ENCODE measurements at places on chromosomes 13 and 19. TPM values are rescaled to one million over a fixed set of nuclear protein-coding genes. Genes with fewer than 3 reads are reported as not detected.

The LILRB3 gene
- polyA plus RNA-seq = 282 TPM

DNA sequence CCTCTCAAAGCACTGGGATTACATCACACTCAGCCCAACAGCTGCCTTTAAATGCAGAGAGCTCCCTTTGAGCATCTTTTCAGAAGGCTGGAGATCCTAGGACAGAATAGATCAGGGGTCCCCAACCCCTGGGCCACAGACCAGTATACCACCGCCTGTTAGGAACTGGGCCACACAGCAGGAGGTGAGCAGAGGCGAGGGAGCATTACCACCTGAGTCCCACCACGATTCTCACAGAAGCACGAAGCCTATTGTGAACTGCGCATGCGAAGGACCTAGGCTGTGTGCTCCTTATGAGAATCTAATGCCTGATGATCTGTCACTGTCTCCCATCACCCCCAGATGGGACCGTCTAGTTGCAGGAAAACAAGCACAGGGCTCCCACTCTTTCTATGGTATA is 2.2 kb upstream of the WTIP start:
- no peaks in the 10 kb centered on the region for H3K27me3 ChIP-seq
- peaks cover 3% of the 10 kb centered on the region for H3K4me1 ChIP-seq
- no peak for DNase-seq
- no peak overlapping the region for H3K4me3 ChIP-seq
- no peaks in the 10 kb centered on the region for H3K36me3 ChIP-seq
- no peak overlapping the region for H3K27ac ChIP-seq

The KCNJ14 gene
- polyA plus RNA-seq = 0.35 TPM

DNA sequence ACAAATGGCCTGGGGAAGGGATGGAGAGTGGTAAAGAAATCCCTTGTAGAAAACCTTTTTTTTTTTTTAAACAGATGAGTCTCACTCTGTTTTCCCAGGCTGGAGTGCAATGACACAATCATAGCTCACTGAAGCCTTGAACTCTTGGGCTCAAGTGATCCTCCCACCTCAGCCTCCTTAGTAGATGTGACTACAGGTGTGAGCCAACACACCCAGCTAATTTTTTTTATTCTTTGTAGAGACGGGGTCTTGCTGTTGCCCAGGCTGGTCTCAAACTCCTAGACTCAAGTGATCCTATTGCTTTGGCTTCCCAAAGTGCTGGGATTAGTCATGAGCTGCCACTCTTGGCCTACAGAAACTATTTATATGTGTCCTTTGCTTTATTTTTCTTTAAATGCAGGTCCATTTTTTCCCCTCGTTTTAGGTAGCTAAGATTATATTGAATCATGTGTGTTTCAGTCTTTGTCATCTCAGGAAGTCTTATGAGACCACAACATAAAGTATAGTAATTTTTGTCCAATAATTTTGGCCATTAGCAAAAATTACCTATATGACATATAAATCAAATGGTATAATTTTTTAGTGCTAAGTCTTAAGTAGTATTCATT is 10.5 kb downstream of the LPAR6 start:
- H3K27ac ChIP-seq = peak overlapping the region; percentile 20
- H3K4me1 ChIP-seq = peaks cover 11% of the 10 kb centered on the region
- no peaks in the 10 kb centered on the region for H3K36me3 ChIP-seq

GRCh38 chr13:40983725-40984667 is 35.1 kb downstream of the ELF1 start:
- no peak for DNase-seq
- peak overlapping the region; percentile 87 for H3K27ac ChIP-seq
- H3K4me1 ChIP-seq = peaks cover 22% of the 10 kb centered on the region
- no peak overlapping the region for H3K4me3 ChIP-seq
- H3K36me3 ChIP-seq = no peaks in the 10 kb centered on the region
- H3K27me3 ChIP-seq = no peaks in the 10 kb centered on the region

DNA sequence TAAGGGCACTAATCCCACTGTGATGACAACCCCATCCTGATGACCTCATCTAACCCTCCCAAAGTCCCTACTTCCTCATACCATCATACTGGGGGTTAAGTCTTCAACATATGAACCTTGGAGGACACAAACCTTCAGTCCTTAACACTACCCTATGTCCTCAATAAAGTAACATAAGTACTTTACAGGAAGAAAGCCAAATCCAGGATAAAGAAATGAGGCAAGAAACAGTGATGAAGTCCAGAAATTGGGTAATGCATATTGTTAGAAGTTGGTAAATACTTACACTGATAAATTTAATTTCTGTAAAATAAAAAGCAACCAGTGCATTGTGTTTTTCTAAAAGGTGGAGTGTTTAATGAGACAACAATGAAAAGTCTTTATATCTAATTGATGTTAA is 284.8 kb upstream of the SOX21 start:
- H3K4me1 ChIP-seq = no peaks in the 10 kb centered on the region
- DNase-seq = no peak
- H3K27me3 ChIP-seq = no peaks in the 10 kb centered on the region
- H3K36me3 ChIP-seq = no peaks in the 10 kb centered on the region
- H3K4me3 ChIP-seq = no peak overlapping the region

DNA sequence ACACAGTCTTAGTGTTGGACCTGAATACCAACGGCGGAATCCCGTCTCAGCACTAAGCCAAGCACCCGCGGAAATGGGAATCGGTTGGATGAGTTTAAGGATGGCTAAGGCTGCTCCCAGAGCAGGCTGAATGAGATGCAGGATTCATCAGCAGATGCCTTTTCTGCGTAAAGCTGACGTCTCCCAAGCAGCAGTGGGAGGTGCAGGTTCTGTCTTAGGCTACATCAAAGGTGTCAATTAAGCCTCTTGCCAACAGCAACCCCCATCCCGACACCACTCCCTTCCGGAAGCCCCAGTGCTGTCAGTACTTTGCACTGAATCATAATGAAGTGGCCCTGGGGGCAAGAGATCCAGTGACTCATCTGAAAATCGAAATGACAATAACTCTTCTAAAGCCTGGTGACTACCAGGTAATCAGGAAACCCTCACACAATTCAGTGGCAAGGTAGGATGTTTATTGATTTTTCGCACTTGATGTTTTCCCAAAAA is 275.6 kb downstream of the DCLK1 start:
- H3K4me3 ChIP-seq = no peak overlapping the region
- no peak for DNase-seq
- H3K4me1 ChIP-seq = no peaks in the 10 kb centered on the region
- H3K36me3 ChIP-seq = no peaks in the 10 kb centered on the region
- no peak overlapping the region for H3K27ac ChIP-seq

DNA sequence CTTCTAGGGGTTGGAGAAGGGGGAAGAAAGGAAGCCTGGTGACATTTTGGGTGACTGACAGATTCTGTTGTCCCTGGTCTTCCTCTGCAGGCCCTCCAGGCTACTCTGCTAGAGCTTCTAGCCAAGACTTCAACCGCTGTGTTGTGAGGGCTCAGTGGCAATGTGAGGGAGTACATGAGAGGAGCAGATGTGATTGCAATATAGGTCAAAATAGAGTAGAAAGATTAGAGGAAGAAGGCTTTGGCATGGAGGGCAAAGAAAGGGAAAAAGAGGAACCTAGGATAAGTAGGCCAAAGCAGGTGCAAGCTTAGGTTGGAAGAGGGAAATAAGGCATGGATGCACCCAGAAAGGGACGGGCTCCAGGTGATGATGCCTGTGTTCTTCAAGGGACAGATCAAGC is 216.9 kb downstream of the RGCC start:
- no peaks in the 10 kb centered on the region for H3K4me1 ChIP-seq
- H3K4me3 ChIP-seq = no peak overlapping the region
- no peak overlapping the region for H3K27ac ChIP-seq
- H3K36me3 ChIP-seq = no peaks in the 10 kb centered on the region
- no peak for DNase-seq
- H3K27me3 ChIP-seq = no peaks in the 10 kb centered on the region

DNA sequence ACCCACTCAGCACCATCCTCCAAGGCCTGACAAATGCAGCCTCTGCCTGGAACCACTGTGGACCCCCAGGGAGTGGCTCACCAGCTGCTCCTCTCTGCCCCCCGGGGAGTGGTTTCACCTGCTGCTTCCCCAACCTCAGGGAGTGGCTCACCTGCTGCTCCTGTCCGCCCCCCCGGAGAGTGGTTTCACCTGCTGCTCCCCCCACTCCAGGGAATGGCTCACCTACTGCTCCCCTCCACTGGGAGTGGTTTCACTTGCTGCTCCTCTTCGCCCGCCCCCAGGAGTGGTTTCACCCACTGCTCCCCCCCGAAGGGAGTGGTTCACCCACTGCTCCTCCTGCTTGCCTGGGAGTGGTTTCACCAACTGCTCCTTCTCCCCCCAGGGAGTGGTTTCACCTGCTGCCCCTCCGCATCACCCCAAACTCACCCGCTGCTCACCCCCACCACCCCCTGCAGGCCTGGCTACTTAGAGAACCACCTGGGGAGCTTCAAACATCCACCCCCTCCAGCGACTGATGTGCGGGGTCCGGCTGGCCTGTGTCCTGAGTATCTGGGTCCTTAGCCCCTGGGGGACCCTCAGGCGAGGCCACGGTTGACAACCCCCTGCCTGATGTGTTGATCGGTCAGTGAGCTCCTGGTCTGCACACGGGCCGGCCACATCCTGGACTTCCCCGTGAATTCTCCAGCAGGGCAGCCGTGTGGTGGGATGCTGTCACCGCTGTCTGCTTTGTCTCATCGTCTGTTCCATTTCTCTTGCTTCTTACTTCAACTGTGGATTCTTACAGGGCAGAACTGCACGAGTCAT is 14.6 kb upstream of the TMEM255B start:
- no peak overlapping the region for H3K27ac ChIP-seq
- no peaks in the 10 kb centered on the region for H3K27me3 ChIP-seq
- no peaks in the 10 kb centered on the region for H3K36me3 ChIP-seq
- peaks cover 7% of the 10 kb centered on the region for H3K4me1 ChIP-seq

DNA sequence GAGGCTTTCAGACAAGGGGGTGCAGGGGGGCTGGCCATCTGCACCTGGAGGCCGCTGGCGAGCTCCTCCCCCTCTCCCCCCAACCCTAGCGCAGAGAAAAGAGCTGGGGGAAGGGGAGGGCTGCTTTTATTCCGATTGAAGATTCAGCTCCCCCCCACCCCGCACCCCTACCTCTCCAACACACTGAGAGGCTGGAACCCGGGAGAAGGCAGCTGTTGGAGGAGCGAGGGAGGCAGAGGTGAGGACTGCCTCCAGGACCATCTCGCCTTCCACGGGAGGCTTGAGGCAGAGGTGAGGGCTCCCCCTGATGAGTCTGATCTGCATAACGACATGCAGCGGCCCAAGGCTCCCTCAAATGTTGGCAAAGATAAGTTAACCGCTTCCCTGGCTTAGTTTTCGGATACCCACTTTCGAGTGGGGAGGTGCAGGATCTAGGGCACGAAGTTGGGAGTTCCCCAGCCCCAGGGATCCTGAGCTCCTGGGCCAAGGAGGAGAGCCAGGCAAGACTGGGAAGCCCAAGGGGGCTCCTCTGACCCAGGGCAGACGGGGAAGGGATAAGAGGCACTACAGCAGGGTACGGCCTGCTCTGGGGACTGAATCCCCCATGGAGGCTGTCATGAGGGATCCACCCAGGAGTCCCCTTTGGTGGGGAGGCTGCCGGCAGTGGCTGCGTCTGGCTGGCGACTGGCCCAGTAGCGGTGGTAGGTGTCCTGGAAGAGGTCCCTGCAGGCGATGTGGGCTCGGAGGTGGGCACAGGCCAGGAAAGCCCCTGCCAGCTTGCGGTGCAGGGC is 1.2 kb upstream of the NUMBL start:
- H3K27ac ChIP-seq = peak overlapping the region; percentile 82
- no peaks in the 10 kb centered on the region for H3K27me3 ChIP-seq
- H3K4me1 ChIP-seq = no peaks in the 10 kb centered on the region
- peaks cover 3% of the 10 kb centered on the region for H3K36me3 ChIP-seq
- DNase-seq = no peak

DNA sequence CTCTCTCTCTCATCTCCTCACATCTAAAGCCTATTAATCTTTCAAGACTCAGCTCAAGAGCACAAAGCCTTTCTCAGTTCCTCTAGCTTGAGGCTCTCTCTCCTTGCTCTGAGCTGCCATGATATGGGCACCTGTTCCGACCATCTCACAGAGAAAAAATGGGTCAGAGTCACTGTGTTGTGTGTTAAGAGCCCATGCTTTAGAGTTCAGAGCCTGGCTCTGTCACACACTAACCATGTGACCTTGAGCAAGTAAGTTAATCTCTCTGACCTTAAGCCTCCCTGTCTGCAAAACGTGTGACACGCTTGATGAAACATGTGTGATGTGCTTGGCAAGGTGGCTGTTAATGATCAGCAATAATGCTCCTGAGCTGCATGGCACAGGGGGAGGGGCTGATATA is 245.2 kb downstream of the DLEU7 start:
- no peaks in the 10 kb centered on the region for H3K27me3 ChIP-seq
- H3K4me1 ChIP-seq = no peaks in the 10 kb centered on the region
- H3K27ac ChIP-seq = no peak overlapping the region

The CYP4F12 gene
- 2.3 TPM for polyA plus RNA-seq

- no peaks in the 10 kb centered on the region for H3K4me1 ChIP-seq
- DNase-seq = no peak
- H3K4me3 ChIP-seq = no peak overlapping the region
Observed at GRCh38 chr13:38900188-38900587, 90.4 kb downstream of the STOML3 start.

DNA sequence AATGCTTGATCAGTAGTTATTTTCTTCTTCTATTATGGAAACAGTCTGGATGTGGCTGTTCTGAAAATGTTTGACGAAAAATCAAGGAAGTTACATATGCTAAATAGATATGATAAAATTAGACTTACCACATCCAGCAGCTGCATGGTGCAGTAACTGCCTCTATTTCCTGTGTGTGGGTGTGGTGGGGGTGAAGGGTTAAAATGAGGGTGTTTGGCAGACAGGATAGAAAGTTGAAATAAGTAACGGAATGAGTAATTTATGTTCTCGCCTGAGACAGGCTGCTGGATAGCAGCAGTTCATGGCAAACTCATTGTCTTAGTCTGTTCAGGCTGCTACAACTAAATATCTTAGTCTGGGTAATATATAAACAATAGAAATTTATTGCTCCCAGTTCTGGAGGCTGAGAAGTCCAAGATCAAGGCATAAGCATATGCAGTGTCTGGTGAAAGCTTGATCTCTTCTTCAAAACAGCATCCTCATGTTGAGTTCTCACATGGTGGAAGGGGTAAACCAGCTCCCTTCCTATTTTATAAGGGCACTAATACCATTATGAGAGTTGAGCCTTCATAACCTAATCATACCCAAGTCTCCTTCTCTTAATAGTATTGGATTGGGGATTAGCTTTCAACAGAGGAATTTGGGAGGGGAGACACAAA is 1248.9 kb downstream of the SLITRK5 start:
- H3K27me3 ChIP-seq = no peaks in the 10 kb centered on the region
- no peak for DNase-seq
- H3K27ac ChIP-seq = no peak overlapping the region

DNA sequence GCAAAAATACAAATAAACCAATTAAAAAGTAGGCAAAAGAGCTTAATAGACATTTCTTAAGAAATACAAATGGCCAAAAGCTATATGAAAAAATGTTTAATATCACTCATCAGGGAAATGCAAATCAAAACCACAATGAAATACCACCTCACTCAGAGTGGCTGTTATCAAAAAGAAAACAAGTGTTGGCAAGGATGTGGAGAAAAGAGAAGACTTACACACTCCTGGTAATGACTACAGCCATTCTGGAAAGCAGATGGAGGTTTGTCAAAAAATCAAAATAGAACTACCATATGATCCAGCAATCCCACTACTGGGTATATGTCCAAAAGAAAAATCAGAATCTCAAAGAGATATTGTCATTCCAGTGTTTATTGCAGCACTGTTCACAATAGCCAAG is 223.5 kb upstream of the SLC10A2 start:
- no peaks in the 10 kb centered on the region for H3K36me3 ChIP-seq
- no peak for DNase-seq
- H3K27ac ChIP-seq = no peak overlapping the region
- H3K27me3 ChIP-seq = no peaks in the 10 kb centered on the region
- no peaks in the 10 kb centered on the region for H3K4me1 ChIP-seq
- no peak overlapping the region for H3K4me3 ChIP-seq
